ENCODE measurements at places on chromosomes 11 and 22. TPM values are rescaled to one million over a fixed set of nuclear protein-coding genes. Genes with fewer than 3 reads are reported as not detected.

The BBOX1 gene
- total RNA-seq, result not detected

The MICAL3 gene
- total RNA-seq, result 78.9 TPM

The NUDT22 gene
- total RNA-seq, result 60.8 TPM

The APLNR gene
- total RNA-seq, result 15.4 TPM

The CHEK1 gene
- total RNA-seq, result 0.83 TPM

The GVQW3 gene
- 1.5 TPM for total RNA-seq

The RIBC2 gene
- not detected for total RNA-seq

The SMCO4 gene
- total RNA-seq, result 43.4 TPM

The OR10A2 gene
- not detected for total RNA-seq
